Cortex of kidney (tissue), 1 donor: ENCODE measurements at places on chromosomes 6 and 20.

- no peak for DNase-seq
Observed at GRCh38 chr6:133772567-133772966, 116.3 kb upstream of the TCF21 start.

DNA sequence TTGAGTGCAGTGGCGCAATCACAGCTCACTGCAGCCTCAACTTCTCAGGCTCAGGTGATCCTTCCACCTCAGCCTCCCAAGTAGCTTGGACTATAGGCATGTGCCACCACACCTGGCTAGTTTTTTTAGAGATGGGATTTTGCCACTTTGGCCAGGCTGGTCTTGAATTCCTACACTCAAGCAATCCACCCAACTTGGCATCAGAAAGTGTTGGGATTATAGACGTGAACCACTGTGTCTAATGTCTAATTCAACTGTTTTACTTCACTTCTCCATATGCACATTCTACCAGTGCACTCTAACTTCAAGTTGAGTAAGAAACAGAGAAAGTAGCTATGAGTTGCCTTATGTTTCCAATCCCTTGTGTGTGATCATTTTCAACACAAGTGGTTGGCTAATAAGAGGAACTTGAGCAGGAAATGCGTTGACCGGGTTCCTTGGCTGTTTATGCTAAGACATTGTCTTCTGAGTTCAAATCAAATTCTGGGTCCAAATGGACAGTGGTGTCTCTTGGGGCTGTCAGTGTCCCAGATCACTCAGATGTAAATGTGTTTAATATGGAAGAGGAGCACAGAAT, 23.9 kb downstream of the ZNF337 start:
- no peak for DNase-seq

- no peak for DNase-seq
Observed at GRCh38 chr20:1983301-1983700, 10.6 kb downstream of the PDYN start.

- DNase-seq = no peak
Observed at GRCh38 chr6:151408858-151409257, 17.5 kb upstream of the ZBTB2 start.

DNA sequence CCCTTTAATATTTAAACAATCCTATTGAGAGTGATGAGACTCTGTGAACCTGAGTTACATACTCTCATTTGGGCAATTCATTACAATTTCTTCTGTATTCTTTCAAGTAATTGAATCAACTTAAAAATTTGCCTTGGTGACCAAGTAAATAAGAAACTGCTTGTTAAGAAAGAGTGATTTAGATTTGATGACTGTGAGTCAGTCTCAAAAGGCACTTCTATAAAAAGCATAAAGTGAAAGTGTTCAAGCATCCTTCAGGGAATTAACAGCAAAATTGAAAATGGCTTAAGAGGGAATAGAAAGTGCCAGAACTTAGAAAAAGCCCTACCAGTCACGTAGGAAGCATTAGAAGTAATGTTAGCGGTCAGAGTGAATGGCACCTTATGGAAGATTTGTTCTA, 654.7 kb downstream of the EPM2A start:
- DNase-seq = no peak

- DNase-seq = no peak
Observed at GRCh38 chr20:13037727-13038126, 29.0 kb downstream of the SPTLC3 start.

GRCh38 chr6:146358431-146359046, 185.1 kb upstream of the RAB32 start:
- DNase-seq = no peak
